ENCODE measurements at places on chromosomes 1 and 21.

- no peak for DNase-seq
Measured at GRCh38 chr1:55478742-55479141, 263.6 kb upstream of the USP24 start.

DNA sequence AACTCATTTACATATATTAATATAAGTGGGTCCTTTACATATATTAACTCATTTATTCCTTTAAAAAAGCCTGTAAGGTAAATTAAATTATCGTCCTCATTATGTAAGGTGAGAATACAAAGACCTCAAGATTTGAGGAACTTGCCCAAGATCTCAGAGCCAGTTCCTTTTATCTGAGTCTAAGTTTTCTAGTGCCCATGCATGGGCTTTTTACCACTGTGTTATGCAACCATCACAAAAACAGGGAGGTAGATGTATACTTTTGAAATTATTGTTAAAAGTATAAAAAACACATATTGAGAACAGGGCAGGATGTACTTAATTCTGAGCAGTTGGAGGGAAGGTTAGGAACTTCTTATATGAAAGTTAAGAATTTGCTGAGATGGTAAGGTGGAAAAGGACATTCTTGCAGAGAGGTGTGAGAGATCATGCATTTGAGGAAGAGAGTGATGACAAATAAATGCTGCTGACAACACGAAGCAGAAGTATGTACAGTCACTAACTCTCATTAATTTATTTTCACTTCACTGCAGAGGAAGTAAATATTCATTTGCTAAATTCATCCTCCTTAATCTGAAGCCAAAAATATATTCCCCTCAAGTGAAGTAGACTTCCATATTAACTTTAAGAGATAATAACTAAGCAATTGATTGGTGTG lies 28.9 kb upstream of the LYPLAL1 start:
- no peak for DNase-seq

DNA sequence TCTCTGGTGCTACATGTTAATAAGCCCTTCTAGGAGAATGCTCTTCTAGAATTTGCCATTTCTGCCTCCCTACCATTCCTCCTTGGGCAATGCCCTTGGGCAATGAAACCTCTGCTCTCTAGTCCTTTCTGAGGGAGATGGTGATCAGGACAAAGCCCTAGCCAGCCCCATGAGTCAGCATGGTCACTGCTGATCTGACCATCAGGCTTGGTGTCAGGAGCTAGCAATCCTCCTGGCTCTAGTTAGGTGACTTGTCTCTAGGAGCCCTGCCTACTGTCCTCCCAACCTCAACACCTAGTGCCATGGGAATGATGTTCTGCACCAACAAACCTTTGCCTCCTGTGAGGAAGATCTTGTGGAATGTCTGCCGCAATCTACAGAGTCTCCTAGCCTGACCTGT lies 89.8 kb downstream of the NMNAT2 start:
- DNase-seq: no peak

GRCh38 chr21:36347962-36348328 lies 27.9 kb downstream of the MORC3 start:
- no peak for DNase-seq

DNA sequence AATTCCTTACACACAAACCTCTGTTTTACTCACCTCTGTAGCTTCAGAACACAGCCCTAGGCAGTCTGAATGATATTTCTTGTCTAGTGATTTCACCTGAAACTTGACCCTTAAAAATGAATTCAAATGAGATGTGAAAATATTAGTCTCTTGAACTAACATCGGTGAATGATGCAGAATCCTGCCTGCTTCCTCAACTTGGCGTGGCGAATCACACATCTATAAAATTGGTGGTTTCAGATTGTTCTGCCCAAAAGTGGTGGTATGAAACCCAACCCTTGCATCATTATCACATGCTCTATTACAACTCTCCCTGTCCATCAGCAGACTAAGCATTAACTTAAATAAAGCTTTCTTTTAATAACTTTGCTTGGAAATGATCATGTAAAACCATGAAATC lies 26.9 kb upstream of the C1orf21 start:
- DNase-seq: no peak

DNA sequence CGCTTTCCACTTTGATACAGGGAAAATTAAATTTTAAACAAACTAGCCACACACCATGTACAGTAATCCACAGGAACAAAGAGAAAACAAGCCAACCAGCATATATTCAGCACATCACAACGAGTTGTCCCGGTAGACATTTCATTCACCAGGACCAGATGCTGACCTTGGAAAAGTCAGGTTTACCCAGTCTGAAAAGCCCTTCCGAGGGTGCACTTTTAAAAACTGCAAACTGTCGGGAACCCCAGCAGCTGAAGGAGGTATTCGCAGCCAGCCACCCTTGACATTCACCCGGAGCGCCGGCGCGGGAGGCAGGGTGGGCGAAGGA lies 1.2 kb downstream of the MCOLN3 start:
- DNase-seq: no peak
